ENCODE measurements at places on chromosomes 16 and 17. TPM values are rescaled to one million over a fixed set of nuclear protein-coding genes. Genes with fewer than 3 reads are reported as not detected.
A peak's percentile ranks its signal among the peaks of the same experiment; 100 is the strongest.

GRCh38 chr16:84527532-84528269, 23.2 kb upstream of the MEAK7 start:
- DNase-seq: peak; percentile 63

- DNase-seq: no peak
Observed at GRCh38 chr17:63413128-63413527, 33.0 kb downstream of the CYB561 start.

- DNase-seq: peak; percentile 26
Observed at GRCh38 chr17:67559381-67559966, 158.3 kb upstream of the NOL11 start.

DNA sequence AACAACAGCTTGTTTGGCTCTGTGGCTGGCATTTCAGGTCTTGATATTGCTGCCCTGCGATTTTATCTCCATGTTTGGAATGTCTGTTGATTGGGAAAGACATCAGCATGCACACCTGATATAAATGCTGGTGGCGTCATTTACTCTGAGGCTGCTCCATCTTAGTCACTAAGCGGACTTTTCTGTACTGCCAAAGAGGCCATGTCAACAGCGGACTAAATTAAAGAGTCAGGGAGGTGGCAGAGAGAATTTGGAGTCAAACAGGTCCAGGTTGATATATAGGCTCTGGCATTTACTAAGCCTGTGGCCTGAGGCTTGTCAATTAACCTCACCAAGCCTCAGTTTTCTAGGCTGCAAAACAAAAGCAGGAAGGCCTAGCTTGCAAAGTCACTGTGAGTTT, 6.2 kb downstream of the RBFOX1 start:
- DNase-seq: no peak

The KRT23 gene
- not detected for total RNA-seq

All from adrenal gland (tissue), 19 donors.